SK-N-SH (cell line): ENCODE measurements at places on chromosomes 7 and 10. TPM values are rescaled to one million over a fixed set of nuclear protein-coding genes. Genes with fewer than 3 reads are reported as not detected.

PRF1 gene
- not detected in 2 replicates for polyA plus RNA-seq

CUZD1 gene
- 0.89 and 1.5 TPM in 2 replicates for polyA plus RNA-seq

CFAP70 gene
- polyA plus RNA-seq: 0.74 and 1.9 TPM in 2 replicates

TRIM4 gene
- polyA plus RNA-seq: 6.6 and 7.6 TPM in 2 replicates

GPR15LG gene
- polyA plus RNA-seq: not detected in 2 replicates

NXPH1 gene
- polyA plus RNA-seq: not detected in 2 replicates

PARD3 gene
- 29.4 and 38.9 TPM in 2 replicates for polyA plus RNA-seq

SEC24C gene
- polyA plus RNA-seq: 73.6 and 99.2 TPM in 2 replicates

GPR158 gene
- polyA plus RNA-seq: not detected in 2 replicates

WNT2 gene
- polyA plus RNA-seq: 0.05 TPM in 1 of 2 replicates, not detected in the other

MUC12 gene
- 0.18 TPM in 1 of 2 replicates, not detected in the other for polyA plus RNA-seq

CYP2C9 gene
- polyA plus RNA-seq: not detected in 2 replicates

PAPSS2 gene
- polyA plus RNA-seq: 50.0 and 55.0 TPM in 2 replicates

HOXA5 gene
- not detected in 2 replicates for polyA plus RNA-seq

MAD1L1 gene
- 28.7 and 46.2 TPM in 2 replicates for polyA plus RNA-seq

CLIP2 gene
- polyA plus RNA-seq: 9.6 and 14.3 TPM in 2 replicates

SCD gene
- 19.7 and 26.4 TPM in 2 replicates for polyA plus RNA-seq

C10orf105 gene
- not detected in 2 replicates for polyA plus RNA-seq

PKD1L1 gene
- polyA plus RNA-seq: 0.10 TPM in 2 replicates

PLAC9 gene
- polyA plus RNA-seq: 0.21 TPM in 1 of 2 replicates, not detected in the other
